ENCODE measurements at places on chromosomes 6 and 20.

DNA sequence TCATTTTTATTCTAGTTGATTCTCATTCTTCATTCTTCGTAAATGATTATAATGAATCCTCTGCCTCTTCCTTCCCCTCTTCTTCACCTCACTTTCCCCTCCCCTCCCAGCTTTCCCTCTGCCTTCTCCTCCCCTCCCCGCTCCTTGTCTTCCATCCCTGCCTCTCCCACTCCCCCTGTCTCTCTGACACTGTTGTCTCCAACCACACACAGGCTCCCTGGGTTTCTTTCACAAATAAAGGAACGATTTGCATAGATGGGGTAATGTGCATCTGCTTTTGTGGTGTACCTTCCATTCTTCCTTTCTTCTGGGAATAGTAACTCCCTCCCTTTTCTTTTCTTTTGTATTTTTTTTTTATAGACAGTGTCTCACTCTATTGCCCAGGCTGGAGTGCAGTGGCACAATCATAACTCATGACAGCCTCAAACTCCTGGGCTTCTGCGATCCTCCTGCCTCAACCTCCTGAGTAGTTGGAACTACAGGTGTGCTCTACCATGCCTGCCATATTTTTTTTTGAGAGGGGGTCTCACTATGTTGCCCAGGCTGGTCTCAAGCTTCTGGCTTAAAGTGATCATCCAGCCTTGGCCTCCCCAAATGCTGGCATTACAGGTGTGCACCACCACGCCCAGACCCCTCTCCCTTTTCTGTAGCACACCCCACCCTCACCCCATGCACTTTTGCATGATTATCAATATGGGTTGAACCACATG is 318.6 kb downstream of the PRKN start:
- no peak for DNase-seq

DNA sequence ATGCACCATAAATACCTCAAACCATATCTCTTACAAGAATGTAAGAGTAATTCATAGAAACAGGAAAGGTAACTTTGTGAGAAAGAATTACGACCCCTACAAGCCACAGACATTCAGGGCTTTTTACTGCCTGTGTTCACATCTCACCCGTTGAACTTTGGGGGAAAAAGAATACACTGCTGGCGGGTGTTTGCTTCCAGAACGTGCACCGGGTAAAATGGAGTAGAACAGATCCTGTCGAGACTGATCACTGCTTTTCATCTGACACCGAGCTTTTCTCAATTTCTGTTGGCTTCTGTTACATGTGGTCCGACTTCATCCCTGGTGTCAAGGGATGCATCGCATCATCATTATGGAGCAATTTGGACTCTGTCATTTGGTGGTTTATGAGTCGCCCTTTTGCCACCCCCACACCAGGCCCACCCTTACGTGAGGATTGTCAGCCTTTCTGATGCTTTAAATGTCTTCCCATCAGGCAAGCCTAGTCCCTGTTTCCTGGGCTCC is 219.2 kb upstream of the ZFP64 start:
- DNase-seq: no peak

DNA sequence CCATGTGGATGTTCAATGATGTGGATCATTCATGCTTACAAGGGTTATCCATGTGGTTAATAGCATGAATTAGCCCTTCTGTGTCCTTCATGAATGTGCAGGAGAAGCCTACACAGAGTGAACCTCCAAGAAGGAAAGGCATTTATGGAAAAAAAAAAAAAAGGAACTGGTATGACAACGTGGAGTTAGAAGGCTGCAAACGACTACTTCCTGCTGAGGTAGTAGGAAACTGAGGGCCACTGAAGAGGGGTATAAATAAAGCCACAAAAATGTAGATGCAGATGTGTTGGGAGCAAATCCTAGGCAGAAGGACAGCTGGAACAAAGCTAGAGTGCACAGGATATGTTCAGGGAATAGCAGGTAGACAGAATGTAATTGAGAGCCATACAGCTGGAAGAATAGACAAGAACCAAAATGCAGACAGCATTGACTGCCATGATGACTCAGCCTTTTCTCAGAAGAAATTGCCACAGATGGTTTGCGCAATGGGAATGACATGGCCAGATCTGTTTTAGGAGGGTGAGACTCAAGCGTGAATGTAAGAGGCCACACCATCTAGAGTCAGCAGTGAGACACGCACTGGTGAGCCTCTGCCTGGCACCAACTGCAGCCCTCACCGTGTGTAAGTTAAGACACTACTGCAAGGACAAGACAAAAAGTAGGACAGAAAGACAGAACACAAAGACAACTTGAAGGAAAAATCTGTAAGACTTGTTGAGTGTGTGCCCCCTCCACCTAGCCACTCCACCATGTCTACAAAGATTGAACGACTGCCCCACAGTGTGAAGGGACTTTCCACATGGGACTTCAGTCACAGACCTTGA is 79.8 kb downstream of the KIF13A start:
- DNase-seq: no peak

DNA sequence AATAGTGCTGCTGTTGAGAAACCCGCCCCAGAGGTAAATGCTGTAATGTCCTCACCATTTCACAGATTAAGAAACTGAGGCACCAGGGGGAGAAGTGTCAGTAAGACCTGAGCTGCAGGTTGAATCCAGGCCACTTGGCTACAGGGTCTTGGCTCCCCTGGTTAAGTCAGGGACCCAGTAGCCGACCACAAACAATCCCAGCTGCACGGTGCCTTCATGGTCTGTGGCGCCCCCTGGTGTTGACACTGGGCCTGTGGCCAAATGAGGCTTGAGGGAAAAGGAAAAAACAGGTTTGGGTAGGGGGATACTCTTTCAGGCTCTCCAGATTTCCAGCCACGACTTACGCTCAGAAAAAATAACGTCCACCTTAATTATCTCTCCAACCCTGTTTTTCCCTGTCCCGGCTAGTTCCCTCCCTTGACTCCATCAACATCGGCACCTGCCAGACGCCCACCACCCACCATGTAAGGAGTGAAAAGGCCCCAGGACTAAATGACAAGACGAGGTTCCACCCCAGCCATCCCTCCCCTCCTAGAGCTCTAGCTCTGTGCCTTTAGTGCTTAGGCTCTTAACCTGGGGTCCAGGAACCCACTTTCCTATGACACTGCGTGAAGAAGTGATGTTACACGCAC is 47.7 kb upstream of the POLR1H start:
- no peak for DNase-seq

GRCh38 chr6:123788319-123788718 is 15.3 kb upstream of the NKAIN2 start:
- no peak for DNase-seq

DNA sequence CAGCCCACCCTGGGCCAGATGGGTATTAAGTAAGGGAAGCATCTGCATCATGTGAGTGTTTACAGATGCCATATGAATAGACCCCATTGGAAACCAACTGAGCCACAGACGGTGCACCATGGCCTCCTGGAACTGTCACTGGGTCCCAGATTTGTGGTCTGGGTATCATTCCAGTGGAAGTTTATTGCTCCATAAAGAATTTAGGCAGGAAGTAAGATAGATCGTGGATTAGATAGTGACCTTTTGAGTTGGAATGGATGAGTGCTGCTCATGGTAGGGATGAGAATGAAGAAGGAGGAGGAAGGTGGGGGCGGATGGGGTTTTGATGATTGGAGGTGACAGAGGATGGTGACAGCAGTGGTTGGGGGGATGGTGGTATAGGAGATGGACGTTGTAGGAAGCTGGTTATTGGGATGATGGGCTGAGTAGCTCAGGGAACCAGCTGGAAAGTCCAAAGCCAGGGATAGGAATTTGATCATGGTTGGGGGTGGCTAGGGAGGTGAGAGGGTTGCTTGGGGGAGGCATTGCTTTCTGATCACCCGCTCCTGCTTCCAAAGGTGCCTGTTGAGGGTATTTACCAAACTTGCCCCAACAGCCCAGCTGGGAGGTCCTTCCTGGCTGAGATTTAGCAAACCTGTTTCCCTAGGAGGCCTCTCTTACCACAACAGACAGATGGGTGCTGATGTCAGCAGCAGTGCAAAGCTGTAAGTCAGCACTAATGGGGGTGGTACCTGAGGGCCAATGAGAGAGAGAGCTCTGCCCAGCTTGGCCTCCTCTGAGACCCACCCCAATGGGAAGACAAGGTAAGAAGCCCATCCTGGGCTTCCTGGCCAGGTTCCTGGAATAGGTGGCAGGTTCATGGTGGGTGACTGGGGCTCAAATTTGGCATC is 78.0 kb downstream of the VEGFA start:
- no peak for DNase-seq

- DNase-seq: no peak
These were observed 5.9 kb downstream of the ESF1 start for GRCh38 chr20:13778827-13779226.

DNA sequence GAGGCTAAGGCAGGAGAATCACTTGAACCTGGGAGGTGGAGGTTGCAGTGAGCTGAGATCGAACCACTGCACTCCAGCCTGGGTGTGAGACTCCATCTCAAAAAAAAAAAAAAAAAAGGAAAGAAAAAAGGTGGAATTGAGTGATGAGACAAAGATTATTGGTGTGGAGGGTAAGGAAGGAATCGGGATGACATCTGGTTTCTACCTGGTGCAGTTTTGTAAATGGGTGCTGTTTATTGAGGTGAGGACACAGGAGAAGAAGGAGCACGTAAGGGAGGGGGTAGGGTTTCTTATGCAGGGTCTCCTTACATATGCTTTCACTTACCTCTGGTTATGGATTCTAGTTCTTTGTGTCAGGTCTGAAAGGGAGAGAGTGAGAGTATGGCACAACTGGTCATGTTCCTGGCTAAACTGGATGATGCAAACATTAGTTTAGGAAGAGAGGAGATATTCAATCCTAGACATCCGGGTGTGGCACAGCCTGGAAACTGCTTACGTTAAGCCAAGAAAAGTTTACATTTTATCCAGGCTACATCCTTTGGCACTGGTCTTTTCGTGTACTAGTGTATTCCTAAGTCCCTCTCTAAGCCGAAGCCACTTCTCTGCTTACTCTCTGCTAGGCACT is 5.4 kb downstream of the RALY start:
- no peak for DNase-seq

GRCh38 chr6:126672649-126673048 is 332.7 kb downstream of the CENPW start:
- DNase-seq: no peak

DNA sequence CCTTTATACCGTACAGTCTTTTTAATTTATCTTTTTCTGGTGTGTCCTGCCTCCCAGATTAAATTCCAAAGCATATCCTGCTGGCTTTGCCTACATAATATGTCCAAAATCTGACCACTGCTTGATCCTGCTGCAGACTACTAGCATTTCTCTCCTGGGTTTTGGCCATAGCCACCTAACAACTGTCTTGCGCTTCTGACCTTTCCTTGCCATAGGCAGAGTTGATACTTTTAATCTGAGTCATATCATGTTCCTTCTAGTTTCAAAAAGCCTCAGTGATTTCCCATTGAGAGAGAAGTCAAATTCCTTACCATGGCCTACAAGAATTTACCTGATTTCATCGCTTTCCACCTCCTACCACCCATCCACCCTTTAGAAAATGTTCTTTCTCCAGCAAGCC is 104.8 kb downstream of the BCKDHB start:
- no peak for DNase-seq

DNA sequence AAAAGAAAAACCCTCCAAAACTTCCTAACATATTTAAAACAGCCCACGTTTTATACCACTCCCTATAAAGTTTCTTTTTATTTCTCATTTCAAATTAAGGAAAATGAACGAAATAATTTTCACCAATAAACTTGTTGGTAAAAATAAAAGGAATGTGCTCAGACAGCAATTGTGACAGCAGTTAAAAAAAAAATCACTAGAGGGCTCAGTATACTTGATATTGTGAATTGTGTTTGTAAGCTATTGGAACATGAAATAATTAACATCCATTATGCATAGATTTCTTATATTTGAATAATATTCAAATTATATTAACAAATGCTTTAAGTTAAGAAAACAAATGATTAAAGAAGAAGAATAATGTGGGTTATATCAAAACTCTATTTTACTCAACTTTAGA is 105.5 kb downstream of the ASCC3 start:
- DNase-seq: no peak

DNA sequence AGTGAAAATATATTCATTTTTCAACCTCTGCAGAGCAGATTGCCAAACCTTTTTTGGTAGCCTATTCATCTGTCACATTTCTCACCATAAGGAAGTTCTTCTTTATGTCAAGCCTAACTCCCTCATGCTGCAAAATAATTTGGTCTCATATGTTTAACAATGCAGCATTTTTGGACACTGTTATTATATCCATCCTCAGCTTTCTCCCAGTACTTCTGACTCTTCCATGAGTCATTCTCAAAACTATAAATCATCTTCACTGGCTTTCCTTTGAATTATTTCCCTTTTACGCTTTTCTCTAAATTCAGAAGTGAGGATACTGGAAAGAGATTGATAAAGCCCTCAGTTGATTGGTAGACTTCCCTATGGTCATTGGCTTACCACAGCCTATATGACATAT is 192.2 kb downstream of the TPBG start:
- DNase-seq: no peak
